ENCODE measurements at places on chromosomes 1 and 21.

- no peak for DNase-seq
Observed at GRCh38 chr1:51433269-51433971, 85.6 kb downstream of the EPS15 start.

- DNase-seq, result no peak
Observed at GRCh38 chr1:214862421-214862820, 220.1 kb upstream of the KCNK2 start.

DNA sequence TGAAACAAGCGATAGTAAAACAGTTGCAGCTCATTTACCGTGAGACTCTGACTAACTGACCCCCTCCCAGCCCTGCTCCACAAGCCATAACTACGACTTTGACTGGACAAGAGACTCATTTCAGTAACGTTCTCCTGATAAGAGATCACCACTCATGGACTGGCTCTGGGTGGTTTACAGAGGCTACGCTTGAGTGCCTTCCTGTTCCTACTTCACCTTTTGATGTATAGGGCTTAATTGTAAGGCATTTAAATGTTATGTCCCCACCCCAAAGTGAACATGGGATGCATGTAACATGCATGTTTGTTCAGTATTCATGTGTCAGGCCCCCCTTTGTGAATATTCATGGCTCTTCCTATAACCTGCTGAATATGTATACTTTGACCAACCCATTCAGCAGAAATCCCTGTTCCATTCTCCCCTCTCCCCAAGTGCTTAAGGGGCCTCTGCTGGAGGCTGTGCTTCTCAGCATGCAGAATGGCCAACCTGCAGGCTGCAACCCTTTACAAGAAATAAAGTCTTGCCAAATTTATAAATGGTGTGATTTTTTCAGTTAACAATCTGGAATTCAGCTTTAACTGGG, 50.7 kb upstream of the SPOCD1 start:
- DNase-seq, result no peak

- no peak for DNase-seq
Observed at GRCh38 chr1:17365293-17365692, 6.7 kb upstream of the PADI6 start.

GRCh38 chr1:33446590-33446989, 15.7 kb upstream of the PHC2 start:
- DNase-seq, result no peak

DNA sequence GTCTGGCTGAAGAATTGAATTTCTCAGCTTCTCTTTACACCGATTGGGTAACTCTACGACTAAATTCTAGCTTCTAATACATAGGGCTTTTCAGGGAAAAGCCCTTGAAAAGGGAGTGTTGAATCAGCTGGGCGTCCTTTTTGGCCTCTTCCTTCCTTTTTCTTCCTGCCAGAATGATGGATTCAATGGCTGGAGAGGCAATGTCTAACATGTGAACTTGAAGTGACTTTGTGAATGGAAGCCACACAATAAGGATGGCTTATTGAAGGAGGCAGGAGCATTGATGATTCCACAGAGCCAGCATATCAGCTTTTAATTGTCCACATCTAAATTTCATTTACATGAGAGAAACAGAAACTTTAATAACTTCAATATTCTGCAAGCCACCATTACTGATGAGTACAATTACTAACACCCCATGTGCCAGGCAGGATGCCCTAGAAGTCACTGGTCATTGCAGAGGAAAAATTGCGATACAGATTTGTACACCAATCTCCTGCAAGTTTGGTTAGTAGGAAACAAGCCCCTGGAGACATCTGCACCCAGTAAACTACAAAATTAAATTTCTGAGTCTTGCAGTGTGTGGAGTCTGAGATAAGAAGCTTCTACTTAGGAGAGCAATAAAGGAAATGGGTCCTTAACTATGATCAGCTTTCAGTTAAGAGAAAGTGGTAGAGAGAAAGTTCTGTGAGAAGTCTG, 56.1 kb downstream of the STYXL2 start:
- DNase-seq, result no peak

DNA sequence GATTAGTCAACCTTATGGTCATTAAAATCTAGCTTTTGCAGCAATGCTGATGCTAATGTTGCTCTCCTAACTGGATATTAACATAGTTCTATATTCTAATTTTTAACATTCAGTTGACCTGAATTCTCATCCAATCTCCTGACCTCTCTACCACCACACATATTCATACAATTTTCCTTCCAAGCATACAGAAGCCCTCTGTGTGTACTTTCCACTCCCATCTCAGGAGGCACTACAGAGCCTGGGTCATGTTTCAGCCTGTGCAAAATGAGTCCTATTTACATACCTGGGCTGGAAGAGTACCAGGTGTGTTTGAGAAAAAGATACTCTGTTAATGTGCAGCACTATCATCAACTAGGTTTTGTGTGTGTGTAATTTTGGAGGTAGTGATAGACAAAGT, 486.3 kb downstream of the NEGR1 start:
- DNase-seq, result no peak

- no peak for DNase-seq
Observed at GRCh38 chr1:187933562-187934419, 1105.0 kb downstream of the PLA2G4A start.

DNA sequence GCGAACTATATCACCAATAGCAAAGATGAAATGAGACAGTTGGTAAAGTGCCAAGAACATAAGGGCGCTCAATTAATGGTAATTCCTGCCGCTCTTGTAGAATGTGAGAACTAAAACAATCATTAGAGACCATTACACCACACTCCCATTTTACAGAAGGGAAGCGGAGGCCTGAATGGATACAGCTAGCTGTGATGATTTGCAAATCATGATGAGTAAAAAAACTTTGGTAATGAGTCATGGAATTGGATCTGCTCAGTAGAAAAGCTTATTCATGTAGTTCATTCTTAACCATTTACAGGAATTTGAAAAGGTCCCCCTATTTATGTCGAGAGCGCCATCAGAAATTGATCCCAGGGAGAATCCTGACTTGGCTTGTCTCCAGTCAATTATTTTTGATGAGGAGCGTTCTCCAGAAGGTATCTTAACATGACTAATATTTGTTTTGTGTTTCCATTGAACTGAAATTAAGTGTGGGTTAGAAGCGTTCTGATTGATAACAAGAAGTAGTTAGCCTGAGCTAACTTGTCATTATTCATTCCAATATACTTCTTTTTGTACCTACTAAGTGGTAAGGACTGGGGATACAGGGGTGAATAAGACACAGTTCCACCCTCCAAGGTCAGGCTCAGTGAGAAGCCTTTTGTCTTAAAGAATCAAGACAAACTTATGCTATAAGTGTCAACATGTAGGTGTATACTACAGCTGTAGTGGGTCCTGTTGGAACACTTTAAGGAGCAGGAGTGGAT, 812 bp downstream of the TTC4 start:
- no peak for DNase-seq
